Activated T-helper 2 cell treated with anti-CD3 and anti-CD28 coated beads, Interferon-gamma antibody, Interleukin-2, Interleukin-4, amounts not matched to agents 10 μg/mL and 5 μg/mL and 100 μg/mL, durations not matched to agents 14 hours and 24 hours and 36 hours (primary cell): ENCODE measurements at places on chromosomes 2 and 18. TPM values are rescaled to one million over a fixed set of nuclear protein-coding genes. Genes with fewer than 3 reads are reported as not detected.

FEV gene
- not detected in 2 replicates for total RNA-seq

UGT1A9 gene
- total RNA-seq: not detected in 2 replicates

SERPINB10 gene
- not detected in 2 replicates for total RNA-seq

GRCh38 chr18:51767293-51767692 lies 569.8 kb upstream of the MEX3C start:
- DNase-seq: no peak

- no peak for DNase-seq
Observed at GRCh38 chr2:54048117-54048785, 67.2 kb upstream of the ACYP2 start.

GRCh38 chr2:98478907-98479306 lies 34.2 kb downstream of the INPP4A start:
- DNase-seq: no peak

- DNase-seq: no peak
Observed at GRCh38 chr2:221488136-221488807, 83.8 kb downstream of the EPHA4 start.
